ENCODE measurements at places on chromosomes 3 and 15.

DNA sequence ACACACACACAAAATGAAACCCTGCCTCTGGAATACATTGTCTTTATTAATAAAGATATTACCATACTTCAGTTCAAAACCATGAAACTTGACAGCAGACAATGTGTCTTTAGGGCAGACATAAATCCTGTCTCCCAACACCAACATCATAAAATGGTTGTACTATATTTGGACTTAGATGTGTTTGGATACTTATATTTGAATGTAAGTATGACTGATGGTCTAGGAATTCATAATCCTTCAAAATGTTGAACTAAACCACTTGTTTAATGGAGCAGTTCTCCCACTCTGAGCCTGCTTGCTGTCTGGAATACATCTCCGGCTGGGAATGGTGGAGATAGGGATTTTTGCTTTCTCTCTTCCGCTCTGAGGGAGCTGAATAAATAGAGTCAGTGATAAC, 10.6 kb downstream of the FBN1 start:
- no peak for DNase-seq

DNA sequence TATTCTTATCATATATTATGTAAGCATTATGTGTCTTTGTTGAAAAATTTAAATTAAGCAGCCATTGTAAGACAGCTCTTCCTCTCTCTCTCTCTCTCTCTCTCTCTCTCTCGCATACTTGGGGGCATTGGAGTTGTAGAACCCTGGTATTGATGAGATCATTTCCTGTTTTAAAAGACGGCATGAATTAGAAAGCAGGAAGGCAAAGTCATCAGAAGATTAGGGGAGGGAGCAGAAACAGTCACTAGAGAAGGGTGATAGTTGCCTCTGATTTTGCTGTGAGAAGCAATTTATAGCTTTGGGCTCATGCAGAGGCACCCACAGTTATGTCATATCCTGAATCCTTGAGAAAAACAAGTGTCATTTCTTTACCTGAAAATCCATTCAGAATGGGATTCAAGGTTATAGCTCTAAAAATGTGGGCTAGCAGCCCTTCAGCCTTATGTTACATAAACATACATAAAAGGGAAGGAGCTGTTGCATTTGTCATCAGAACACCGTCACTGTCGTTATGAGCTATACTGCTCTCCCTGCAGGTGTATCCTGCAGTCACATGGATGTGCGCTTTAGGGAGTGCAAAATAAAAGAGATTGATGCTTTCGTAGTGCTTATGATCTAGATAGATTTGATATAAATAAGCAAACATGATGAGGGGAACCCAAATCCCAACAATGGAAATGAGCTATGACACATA, 213.8 kb downstream of the NR1D2 start:
- DNase-seq, result no peak

- DNase-seq, result no peak
Measured at GRCh38 chr15:82681371-82681770, 28.3 kb downstream of the AP3B2 start.

DNA sequence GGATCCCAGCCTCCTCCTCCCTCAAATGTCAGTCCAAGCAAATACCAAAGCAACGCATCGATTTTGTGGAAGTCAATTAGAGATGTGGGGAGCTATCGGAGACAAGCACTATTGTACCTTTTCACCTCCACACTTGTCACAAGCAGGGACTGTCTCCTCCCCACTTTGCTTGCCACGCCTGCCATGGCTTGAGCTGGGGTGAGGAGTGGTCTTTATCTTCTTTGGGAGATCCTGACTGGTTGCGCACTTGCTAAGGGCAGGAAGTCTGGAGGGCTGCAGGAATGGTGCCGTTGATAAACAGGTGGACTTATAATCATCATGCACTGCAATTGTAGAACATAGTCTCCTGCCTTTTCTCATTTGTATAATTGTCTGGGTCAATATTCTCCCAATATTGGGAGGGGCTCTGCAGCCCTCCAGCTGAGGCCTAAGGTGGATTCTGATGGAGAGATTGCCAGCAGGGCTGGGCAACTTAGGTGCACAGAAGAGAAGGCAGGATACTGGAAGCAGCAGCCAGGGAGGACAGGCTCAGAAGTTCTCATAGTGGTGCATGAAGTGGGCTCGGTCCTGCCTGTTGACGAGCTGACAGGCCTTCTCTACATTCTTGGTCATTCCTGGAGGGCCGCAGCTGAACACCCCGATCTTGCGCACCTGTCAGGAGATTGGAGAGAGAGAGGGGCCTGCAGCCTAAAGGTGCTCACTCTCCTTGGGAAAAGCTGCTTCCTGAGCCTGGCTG, 20.2 kb downstream of the DUOX2 start:
- DNase-seq, result no peak

- no peak for DNase-seq
Measured at GRCh38 chr15:85748729-85749128, 46.0 kb downstream of the KLHL25 start.

DNA sequence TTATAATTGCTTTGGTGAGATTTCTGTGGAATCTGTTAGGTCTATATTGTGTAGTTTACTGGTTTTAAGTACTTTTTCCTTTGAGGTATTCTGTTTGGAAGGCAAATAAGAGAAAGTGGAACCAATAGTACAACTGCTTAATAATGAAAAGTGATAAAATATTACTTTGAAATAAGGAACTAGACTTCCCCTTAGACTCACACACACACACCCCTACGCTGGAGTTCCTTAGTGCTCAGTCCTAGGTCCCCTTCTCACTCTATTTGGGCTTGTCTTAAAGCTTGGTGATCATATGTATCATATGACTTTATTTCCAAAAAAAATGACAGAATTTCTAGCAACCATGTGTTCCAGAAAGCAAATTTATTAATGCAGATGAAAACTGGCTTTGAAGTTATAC, 494.0 kb upstream of the TGFBR2 start:
- DNase-seq, result no peak

DNA sequence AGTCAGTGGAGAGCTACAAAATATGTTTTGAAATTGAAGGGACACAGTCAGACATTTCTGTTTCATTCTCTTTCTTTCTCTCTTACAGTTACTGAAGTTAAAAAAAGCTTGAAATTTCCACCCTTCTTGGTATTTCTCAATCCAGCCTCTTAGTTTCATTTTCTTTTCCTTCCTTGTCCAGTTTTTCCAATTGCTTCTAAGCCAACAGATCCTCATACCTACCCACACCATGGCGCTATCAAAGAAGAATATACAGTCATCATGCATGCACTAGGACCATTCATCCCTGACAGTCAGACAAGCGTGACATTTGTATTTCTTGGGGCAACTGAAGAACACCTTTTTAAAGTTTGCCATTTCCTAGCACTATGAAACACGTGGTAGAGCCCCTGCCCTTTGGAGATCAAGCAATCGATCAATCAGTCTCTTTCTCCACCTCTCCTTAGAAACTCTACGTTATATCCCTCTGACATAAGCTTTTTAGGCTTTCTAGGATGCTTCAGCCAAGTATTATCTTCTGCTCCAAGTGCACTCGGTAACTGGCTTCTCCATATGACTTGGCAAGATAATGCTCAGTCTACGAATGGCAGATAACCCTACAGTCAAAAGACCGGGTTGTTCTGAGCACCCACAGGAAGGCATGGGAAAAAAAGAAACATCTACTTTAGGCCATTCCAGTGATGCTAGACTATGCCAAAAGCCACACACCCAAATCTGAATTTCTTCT, 65.4 kb downstream of the FBN1 start:
- no peak for DNase-seq

DNA sequence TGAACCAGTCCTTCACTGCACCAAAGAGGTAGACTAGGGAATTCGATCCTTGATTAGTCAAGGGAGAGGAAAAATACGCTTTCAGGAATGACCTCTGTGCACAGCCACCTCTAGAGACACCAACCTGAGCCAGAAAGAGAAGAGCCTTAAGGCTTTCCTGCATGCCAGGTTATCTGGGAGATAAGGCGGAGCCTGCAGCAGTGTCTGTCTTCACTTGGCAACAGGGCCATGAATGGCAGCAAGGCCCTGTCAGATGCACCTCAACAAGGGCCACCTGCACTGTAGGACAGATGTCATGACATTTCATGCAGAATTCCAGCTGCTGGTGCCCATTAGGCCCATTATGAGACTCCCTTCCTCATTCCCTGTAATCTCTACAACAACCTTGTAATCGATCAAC, 88.1 kb downstream of the MEX3B start:
- DNase-seq, result no peak

GRCh38 chr15:35705884-35706585, 160.1 kb upstream of the DPH6 start:
- DNase-seq, result no peak

DNA sequence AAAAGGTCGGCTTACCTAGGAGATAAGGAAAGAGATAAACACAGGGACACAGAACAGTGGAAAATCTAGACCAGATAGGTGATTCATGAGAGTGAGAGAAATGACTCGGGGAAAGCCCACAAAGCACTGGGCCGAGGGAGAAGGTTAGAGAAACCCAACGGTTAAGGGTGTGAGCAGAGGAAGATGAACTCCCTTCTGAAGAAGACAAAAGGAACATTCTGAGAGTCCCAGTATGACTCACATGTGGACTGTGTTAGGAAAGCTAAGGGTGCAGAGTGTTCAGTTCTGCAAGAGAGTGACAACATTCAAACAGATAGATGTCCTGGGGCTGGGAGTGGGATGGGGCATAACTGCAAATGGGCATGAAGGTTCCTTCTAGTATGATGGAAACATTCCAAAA, 83.0 kb downstream of the CNTN3 start:
- DNase-seq, result no peak
